ENCODE measurements at places on chromosomes 11 and 22.

- DNase-seq, result no peak
Measured at GRCh38 chr11:57263351-57263750, 26.3 kb upstream of the APLNR start.

GRCh38 chr11:106159836-106160235, 82.4 kb downstream of the AASDHPPT start:
- DNase-seq, result no peak

DNA sequence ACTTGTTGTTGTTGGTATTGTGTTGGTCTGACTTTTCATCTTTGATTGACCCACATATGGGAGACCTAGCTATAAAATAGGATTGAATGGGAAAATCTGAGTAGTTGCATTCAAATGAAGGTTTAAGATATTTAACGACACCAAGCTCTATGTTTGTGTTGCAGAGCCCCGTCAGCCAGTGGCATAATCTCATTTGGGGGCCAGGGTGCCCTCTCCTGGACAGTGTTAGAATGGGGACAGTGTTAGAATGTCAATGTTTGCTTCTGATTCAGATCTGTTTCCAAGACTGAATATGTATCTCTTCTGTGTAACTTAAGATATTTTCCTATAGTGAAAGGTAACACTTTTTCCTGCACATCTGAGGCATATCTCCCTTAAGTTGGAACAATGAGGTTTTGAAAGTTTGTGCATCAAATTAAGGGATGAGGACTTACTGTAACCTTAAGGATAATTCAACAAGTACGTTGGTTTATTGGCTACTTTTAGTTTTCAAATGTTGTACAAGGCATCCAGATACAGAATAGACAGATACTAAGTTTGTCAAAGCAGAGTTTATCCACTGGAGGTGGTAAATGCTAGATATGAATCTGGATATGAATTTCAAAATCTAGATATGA, 5.3 kb upstream of the OR52M1 start:
- no peak for DNase-seq

GRCh38 chr11:94834911-94835593, 66.9 kb downstream of the AMOTL1 start:
- no peak for DNase-seq

GRCh38 chr11:76798202-76798581, 15.0 kb downstream of the TSKU start:
- DNase-seq, result no peak

DNA sequence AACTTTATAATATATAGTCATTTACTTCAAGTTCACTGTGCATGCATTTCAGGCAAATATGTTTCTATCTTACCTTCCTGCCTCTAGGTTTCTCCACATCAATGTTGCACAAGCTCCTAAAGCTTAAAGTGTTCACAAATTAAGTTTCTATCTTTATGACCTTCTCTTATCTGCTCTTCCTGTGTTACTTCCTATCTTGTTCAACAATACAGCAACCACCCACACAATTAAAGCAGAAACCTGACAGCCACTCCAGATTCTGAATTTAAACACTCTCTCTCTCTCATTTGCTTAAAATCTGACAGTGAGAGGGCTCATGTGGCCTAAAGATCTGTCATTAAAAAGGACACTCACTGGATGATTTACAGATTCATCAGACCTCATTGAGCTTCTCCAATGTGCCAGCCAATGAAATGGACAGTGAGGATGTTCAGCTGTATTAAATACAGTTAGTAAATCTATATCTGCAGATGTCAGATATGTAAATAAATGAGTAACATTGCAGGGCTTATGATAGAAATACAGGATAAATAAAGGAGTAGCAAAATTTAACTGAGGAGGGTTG, 10.9 kb downstream of the PDGFD start:
- DNase-seq, result no peak

DNA sequence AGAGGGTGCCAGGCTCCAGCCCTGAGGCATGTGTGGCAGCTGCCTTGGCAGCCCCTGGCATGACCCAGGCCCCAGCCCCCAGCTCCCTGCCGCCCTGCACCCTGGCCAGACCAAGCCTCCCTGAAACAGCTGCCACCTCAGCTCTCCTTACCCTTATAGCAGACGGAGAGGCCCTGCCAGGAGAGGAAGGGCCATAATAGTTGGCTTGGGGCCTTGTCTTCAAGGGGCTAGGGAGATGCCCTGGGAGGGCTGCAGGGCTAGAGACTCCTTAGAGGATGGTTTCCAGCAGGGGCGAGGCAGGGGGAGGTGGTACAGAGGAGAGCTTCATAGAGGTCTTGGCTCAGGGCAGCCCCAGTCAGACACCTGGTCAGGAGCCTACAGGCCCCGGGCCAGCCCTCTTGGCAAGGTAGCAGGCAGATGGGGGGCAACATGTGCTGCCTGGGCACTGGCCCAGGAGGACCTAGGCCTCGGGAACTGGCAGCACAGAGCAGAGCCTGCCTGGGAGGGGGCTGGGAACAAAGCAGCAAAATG, 13.0 kb downstream of the SMTN start:
- DNase-seq, result no peak

DNA sequence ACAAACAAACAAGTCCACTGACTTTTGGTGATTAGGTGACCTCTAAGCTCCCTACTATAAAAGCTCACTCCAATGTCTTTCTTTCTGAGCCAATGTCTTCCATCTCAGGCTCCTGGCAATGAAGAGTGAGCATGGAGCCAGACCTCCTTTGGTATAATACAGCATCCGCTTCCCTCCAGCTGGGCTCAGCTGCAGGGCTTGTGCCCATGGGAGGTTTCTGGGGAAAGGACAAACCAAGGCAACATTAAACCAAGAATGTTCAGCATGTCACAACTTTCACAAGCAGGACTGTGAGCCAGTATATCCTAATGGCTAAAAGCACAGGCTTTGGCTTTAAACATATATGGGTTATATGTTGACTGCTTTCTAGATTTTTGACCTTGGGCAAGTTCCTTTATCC, 58.8 kb downstream of the EHF start:
- no peak for DNase-seq

- no peak for DNase-seq
Measured at GRCh38 chr22:17137861-17138425, 16.8 kb upstream of the TMEM121B start.

DNA sequence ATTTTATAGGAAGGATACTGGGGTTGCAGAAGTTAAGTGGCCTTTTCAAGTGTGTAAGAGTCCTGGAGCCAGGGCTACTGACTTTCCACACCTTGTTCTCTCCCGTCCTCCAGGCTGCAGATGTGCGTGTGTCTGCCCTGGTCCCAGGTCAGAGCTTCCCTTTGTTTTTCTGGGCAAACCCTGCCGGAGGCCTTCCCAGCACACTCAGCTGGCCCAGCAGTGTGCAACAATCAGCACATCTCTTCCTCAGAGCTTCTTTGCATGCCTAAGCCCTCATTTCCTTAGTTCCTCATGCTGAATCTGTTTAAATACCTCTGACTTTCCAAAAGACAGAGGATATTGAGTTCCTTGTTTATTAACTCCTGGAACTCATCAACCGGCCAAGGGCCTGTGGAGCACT, 80.6 kb downstream of the KCNJ1 start:
- DNase-seq, result no peak

Data from AG04449 (cell line).